ENCODE measurements at places on chromosomes 7 and 10. TPM values are rescaled to one million over a fixed set of nuclear protein-coding genes. Genes with fewer than 3 reads are reported as not detected.

The IFIT2 gene
- total RNA-seq = 5.7 TPM

DNA sequence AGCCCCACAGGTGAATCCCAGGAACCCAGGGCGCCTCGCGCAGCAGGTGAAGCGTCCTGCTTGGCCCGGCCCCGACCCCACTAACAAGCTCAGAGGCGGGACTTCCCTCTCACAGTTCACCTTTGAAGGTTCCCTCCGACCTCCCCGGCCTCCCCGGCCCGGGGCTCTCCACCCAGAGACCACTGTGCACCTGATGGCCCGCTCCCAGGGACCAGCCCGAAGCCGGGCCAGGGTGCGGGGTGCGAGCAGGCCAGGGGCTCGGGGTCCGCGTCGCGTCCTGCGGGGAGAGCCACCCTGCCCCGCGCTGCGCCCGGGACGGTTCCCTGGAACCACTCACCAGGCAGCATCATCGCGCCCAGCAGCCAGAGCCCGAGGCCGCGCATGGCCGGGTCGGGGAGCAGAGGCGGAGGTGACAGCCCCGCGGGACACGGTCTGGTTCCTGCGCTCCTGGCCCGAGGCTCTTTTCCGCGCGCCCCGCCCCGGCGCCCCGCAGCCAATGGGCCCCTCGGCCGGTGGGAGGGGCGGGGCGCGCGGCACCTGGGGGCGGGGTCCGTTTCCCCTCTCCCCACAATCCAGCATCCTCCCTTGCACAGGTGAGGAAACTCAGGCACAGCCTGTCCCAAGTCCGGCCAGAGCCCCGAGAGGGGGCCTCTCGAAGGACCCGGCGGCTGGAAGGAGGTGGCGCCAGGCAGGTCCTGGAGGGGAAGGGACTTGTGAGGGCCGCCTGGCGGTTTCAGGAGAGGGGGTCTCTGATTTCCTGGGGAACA lies at the start of gene ADAM8:
Gene ADAM8, minus strand, starts transcription at position 434 of the 767 bp plus-strand sequence. Its CDS starts 51 bp downstream, at position 383.
- DNase-seq = peak; percentile 68

GRCh38 chr10:26438534-26439341 lies 597 bp downstream of the APBB1IP start:
- peak; percentile 54 for DNase-seq

DNA sequence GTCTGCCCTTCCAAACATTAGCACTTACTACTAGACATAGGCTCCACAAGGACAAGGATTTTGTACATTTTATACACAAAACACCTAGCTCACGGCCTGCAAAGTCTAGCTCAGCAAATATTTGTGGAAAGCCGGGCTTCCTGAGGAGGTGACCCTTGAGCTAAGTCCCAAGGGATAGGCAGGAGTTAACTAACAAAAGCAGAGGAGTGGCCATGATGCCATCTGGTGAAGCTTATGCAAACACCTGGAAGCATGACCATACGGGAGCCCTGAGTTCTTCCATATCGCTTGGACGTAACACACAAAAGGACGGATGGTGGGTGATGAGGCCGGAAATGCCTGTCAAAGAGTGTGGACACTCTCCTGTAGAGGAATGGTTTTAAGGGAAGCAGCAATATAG lies 25.9 kb upstream of the YAE1 start:
- DNase-seq = no peak

The RPS24 gene
- 2,004 TPM for total RNA-seq

The VWC2 gene
- not detected for total RNA-seq

The GIMAP7 gene
- not detected for total RNA-seq

DNA sequence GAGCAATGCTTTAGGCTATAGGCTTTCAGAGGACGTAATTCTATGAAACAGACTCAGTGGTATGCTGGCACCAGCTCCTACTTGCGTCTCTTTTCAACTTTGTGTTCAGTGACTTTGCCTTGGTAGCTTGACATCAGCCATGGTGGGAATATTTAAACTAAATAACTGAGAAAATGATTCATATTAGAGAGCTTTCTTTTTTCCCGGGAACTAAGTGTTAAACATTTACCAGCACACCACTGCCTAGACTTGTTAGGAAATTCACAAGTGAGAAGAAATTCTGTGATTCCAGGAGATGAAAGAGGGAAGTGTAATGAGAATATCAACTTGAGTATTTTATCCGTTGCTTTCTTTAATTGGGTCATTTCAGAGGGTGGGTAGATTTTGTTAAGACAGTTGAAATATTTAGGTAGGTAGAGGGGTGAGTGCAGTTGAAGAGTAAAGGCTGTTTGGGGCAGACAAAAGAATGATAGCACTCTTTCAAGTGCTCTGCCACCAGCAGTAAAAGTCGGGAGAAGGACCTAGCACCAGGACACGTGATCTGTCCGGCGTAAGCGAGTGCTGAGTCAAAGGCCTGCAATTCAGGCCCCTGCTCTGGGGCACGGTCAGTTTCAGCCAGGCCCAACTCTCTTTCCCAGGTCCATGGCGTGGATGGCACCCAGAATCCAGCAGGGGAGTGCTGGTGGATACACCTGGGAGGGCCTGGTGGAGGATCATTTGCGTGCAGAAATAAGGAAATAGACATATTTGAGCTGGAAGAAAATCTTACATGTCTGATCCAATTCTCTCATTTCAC lies 206.3 kb downstream of the SNX10 start:
- no peak for DNase-seq

GRCh38 chr10:71812016-71812912 lies 38.8 kb downstream of the PSAP start:
- DNase-seq = peak; percentile 79

- no peak for DNase-seq
Measured at GRCh38 chr10:117547716-117548668, 5.4 kb downstream of the EMX2 start.

The ECHDC3 gene
- 12.5 TPM for total RNA-seq

- no peak for DNase-seq
Measured at GRCh38 chr10:32350811-32351350, 3.9 kb upstream of the EPC1 start.

The AOAH gene
- total RNA-seq = 1.4 TPM

The OR6V1 gene
- total RNA-seq = not detected

GRCh38 chr10:75542084-75542483 lies 110.7 kb downstream of the LRMDA start:
- DNase-seq = no peak

DNA sequence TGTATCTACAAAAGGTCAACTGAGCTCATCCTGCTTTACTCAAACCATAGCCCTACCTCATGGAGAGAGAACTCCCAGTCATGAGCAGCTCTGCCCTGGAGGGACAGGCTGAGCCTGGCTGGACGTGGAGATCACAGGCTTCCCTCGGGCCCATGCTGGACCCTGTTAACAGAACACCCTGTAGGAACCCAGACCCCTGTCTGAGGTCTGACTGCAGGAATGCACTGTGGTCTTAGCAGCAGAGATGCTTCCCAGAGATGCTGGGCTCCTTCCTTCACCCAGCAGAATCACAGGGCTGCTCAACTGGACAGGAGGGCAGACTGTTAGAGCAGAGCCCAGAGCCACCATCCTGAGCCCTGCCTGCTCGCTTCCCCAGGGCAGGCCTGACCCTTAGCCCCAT lies 814 bp downstream of the TMEM72 start:
- DNase-seq = no peak

DNA sequence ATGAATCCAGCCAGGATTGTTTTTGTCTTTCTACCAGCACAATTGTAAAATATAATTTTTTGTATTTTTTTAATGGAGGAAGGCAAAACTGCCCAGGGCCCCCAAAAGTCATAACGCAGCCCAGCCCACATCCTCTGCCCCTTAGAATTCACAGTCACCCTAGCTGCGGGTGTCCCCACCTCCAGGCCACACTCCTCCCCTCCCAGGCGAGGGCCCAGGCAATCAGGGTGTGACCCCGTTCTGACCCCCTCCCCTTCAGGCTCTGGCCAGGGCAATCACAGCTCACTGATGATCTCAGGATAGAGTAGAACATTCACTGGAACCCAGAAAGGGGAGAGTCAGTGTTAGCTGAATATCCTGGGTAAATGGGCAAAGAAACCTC lies 92.0 kb upstream of the MACROH2A2 start:
- no peak for DNase-seq

DNA sequence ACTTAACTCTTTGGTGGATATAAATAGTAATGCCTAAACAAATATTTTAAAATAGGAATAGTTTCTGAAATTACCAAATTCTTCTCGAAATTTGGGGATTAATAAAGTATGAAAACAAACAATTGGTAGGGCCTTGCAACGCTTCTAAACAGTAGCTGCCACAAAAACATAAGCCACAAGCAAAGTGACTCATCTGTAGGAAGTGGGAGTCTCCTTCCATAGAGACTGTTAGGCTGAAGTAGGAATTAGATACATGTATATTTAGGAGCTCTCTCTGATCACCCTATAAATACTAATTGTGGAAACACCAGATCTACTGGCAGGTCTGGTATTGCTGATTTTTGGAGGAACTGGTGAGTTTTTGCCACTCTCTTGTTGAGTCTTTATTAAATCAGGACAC lies 5.7 kb upstream of the LMOD2 start:
- no peak for DNase-seq

GRCh38 chr7:120064565-120064964 lies 208.4 kb upstream of the KCND2 start:
- DNase-seq = no peak

DNA sequence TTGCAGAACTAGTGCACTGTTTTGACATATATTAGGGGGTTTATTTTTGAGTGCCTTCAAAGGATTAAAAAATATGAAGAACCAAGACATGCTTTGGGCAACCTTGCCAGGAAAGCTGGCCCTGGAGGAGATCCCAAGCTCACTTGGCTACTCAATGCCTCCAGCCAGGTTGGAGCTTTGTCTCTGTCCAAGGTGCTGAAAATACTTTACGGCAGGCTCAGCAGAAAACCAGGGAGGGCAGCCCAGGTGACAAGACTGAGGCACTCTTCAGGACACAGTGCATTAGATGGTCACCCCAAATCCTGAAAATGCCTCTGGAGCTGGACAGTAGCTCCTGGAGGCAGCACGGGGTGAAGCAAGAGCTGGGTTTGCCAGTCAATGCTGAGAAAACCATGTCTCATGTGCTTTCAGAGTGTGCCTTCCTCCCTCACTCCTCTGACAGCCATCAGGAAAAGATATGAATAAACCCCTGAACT lies 5.8 kb upstream of the KCNH2 start:
- DNase-seq = no peak

GRCh38 chr7:66697449-66698438 lies 42.8 kb upstream of the RABGEF1 start:
- no peak for DNase-seq

DNA sequence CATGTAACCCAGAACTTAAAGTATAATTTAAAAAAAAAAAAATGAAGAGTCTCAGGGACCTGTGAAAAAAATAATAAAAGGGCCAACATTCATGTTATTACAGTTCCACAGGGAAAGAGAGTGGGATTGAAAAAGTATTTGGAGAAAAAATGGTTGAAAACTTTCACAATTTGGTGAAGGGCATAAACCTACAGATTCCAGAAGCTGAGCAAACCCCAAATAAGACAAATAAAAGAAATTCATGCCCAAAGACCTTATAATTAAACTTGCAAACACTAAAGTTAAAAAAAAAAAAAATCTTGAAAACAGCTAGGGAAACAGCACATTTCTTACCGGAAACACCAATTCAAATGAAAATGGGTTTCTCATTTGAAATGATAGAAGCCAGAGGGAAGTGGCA lies 19.9 kb downstream of the VPS41 start:
- DNase-seq = no peak

GRCh38 chr7:102813191-102814024 lies 64.6 kb downstream of the FAM185A start:
- no peak for DNase-seq

DNA sequence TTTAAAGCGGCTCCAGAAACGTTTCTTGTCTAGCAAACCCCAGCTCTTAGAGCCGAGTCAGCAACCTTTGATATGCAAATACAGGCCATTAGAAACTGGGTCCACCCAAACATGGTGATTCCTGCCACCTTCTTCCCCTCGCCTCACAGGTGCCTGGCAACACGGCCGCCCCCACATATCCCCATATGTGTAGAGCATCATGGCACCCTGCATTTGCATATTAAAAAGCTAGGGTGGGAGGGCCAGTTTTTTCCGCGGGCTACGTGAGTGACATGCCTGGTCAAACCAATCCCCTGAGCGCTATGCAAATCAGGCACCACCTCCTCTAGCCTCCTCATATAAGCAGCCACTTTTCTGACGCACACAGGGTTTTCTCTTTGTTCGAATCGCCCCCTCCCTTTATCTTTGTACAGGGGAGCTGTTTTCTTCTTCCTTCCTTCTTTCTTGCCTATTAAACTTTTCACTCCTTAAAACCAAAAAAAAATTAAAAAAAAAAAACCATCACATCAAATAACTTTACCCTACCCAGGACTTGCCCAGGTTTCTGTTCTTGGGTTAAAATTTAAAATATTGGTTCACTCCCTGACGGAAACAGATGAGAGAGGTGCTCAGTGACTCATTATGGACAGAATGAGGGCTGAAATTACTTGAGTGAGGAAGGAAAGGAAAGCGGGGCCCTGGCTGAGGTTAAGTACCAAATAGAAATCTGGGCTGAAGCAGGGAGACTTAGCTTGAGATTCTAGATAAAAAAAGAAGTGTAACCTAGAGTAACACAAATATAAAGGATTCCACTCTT lies 59.8 kb downstream of the COA1 start:
- no peak for DNase-seq

The GRIFIN gene
- not detected for total RNA-seq

DNA sequence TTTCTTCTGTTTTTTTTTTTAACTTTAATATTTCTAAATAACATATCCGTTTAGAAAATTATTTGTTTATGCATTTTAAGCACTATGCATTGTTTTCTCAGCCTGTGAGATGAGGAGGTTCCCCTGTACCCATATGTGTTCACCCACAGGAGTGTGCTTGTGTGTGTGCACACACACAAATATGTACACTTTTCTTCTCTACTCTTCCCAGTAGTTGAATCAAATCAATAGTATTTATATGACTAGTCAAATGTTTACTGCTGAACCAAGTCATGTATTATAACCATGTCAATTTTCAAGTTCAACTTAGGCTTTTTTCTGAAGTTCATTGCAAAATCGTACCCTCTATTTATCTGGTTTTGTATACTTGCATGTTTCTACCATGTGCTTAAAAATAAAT lies 37.3 kb downstream of the HDAC9 start:
- no peak for DNase-seq

DNA sequence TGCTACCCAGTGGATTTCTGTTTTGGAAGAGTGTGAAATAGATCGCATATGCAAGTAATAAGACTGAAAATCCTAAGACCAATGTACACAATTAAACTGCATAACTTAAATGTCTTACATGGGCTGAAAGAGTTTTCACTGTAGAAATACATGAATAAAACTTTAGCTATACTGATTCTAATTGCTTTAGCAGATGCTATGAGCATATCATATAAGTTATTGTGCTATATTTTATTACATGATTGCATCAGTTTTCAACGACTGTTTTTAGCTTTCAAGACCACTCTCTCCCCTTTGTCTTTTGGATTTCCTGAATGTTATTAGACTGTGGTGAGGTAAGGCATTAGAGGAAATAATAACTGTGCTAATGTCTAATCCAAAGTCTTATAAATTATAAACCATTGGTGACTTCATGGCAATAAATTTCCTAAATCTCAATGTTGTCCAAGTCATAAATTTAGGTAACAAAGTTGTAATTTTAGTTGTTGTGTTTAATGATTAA lies 124.5 kb downstream of the SEMA3A start:
- no peak for DNase-seq

DNA sequence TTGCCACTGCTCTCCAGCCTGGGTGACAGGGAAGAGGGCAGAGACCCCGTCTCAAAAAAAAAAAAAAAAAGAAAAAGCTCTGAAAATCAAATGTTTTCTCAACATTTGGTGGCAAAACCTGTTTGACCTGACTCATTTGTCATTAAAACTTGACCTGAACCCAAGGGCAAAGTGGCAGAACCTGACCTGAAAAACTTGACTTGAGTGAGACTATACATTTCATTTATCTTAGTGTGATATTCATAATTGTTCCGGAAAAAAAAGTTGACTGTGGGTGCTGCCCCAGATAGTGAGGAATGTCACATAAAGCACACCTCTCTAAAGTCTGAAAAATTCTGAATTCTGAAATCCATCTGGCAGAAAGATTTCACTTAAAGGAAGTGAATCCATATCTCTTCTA lies 2.3 kb upstream of the TAX1BP1 start:
- DNase-seq = no peak

Measured in activated B cell treated with CpG ODN at 0.5 μM for 24 hours (primary cell).